Activated gamma-delta T cell (primary cell): ENCODE measurements at places on chromosomes 6 and 20.

DNA sequence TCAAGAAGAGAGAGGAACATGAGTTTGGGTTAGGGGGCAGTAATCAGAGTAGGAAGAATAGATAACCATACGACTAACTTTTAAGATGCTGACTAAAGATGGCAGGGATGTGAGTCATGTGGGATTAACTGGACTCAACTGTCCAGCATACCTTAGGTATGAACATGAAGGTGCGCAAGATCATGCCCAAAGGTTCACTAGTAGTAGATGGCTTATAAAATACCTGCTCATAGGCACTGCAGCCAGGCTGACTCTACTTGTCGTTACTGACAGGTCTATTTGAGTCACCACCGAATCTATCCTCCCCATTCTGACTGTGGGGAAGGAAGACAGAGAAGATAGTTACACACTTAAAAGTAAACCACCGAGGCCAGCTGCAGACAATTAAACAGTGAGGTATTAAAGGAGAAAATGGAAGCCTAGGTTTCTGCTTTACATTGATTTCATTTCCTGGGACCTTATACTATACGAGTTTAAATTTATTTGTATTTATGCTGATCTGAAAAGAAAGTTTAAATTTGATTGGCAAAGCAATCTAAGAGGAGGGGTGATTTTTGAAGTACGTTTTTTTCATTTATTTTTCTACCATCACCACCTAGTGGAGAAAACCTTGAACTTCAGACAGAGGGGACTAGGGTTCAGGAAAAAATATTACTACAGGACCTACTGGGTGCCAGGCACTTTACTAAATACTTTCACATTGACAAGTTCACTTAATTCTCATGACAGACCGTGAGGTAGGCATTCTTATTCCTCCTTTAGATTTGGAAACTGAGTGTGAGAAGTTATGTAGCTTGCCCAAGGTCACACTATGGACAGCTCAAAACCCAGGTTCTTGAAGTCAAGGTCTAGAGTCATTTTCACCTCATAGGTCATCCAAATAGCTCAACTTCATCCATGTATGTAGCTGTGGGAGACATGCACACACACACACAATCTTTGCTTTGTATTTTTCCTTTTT lies 4.0 kb upstream of the WRNIP1 start:
- DNase-seq, result no peak

- DNase-seq, result no peak
Measured at GRCh38 chr6:3571250-3571681, 114.4 kb upstream of the SLC22A23 start.

GRCh38 chr20:47727170-47727880 lies 58.0 kb downstream of the SULF2 start:
- DNase-seq, result no peak

- no peak for DNase-seq
Measured at GRCh38 chr6:106966229-106966628, 8.3 kb downstream of the CD24 start.
